ENCODE measurements at places on chromosomes 6 and 20.
A peak's percentile ranks its signal among the peaks of the same experiment; 100 is the strongest.

DNA sequence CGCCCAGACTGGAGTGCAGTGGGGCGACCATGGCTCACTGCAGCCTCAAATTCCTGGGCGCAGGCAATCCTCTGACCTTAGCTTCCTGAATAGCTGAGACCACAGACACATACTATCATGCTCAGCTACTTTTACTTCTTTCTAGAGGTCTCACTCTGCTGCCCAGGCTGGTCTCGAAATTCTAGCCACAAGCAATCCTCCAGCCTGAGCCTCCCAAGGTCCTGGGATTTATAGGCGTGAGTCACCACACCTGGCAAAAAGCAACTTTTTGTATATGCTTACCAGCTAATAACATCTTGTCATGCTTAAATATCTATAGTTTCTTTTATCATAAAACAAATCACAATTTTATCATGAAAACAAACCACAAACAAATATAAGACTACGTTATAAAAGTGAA lies 23.0 kb downstream of the RNASET2 start:
- DNase-seq, result no peak

DNA sequence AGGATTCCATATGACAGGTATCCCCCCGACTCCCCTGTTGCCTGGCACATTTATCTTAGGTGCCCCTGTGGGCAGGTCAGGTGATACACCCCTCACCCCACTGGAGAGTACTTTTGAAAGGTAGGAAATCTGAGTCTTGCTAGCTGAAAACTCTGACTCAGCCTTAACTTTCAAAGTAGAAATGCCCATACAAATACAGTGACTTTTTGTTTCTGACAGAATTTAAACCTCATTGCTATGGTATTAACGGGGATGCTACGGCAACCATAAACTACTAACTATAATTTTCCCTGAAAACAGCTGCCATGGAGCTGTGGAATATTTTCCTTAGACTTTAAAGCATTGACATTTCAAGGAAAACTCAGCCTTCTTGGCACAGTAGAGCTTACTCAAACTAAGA lies 536.0 kb downstream of the RFPL4B start:
- no peak for DNase-seq

DNA sequence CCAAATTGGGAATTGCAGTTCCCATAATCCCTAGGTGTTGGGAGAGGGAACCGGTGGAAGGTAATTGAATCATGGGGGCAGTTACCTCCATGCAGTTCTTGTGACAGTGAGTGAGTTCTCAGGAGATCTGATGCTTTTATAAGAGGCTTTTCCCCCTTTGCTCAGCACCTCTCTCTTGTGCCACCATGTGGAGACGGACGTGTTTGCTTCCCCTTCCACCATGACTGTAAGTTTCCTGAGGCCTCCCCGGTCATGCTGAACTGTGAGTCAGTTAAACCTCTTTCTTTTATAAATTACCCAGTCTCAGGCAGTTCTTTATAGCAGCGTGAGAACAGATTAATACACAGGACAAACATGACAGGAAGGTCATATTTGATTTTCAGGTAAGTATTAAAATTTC lies 25.3 kb upstream of the HECA start:
- peak; percentile 74 for DNase-seq

DNA sequence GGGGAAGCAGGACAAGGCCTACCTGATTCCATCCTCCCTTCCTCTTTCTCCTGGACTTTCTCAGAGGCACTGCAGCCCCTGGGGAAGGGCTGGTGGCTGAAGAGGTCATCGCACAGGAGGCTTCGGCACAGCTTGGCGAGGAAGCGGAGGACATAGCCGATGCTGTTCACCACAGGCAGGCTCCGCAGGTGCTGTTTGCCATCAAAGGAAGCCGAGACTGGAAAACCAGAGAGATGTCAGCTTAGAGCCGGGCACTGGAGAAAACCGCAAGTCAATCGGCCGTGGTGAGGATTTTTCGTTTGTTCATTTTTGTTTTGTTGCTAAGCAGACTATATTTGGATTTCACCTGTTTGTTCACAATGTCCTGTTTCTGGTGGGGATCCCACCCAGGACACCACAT lies 79.2 kb downstream of the SCML4 start:
- no peak for DNase-seq

GRCh38 chr6:111306104-111306888 lies 176.7 kb downstream of the REV3L start:
- no peak for DNase-seq

DNA sequence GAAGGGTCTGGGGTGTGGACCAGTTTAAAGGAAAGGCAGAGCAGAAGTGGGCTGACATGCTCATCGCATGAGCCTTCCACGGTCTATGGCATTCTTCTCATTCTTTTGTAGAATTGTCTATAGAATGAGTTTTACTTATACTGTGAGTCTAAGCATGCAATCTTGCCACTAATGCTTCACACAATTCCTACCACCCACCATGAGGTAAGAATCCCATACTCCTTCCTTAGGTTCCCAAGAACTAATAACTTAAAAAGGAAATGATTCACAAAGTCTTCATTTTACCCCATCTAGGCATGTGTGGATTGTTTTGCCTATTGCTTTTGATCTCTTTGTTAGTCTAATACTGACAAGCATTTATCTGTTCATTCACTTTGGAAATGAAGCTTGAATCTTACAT lies 195.2 kb downstream of the LY86 start:
- DNase-seq, result no peak
